Nucleus accumbens (tissue), 56 donors: ENCODE measurements at places on chromosomes 12 and 14.

DNA sequence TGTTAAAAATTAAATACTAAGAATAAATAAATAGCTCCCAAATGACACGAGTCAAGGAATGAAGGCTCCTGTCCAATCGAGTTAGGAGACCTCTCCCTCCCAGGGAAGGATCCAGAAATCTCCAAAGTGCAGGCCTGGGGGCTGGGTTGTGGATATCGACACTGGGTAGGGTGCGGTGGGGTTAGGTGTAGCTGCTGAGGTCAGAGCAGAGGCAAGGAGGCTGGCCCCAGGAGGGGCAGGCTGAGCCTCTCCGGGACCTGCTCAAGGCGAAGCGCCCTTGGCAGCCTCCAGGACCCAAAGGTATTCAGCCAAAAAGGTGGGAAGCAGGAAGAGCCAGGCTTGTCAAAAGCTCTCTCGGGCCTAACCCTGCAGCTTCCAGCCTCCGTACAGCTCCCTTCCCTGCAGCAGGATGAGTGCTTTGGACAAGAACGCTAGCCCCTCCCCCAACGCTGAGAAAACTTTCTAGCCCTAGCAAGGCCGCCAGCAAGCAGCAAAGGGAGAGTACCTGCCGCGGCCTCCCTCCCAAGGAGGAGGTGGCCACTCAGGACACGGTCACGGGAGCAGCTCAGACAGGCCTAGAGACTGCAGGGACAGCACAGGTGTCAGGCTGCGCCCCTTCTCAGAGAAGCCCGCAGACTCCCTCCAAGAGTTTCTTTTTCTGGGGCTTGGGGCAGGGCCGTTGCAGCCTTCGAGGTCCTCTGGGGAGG is 3.7 kb upstream of the PNMA1 start:
- no peak for DNase-seq

DNA sequence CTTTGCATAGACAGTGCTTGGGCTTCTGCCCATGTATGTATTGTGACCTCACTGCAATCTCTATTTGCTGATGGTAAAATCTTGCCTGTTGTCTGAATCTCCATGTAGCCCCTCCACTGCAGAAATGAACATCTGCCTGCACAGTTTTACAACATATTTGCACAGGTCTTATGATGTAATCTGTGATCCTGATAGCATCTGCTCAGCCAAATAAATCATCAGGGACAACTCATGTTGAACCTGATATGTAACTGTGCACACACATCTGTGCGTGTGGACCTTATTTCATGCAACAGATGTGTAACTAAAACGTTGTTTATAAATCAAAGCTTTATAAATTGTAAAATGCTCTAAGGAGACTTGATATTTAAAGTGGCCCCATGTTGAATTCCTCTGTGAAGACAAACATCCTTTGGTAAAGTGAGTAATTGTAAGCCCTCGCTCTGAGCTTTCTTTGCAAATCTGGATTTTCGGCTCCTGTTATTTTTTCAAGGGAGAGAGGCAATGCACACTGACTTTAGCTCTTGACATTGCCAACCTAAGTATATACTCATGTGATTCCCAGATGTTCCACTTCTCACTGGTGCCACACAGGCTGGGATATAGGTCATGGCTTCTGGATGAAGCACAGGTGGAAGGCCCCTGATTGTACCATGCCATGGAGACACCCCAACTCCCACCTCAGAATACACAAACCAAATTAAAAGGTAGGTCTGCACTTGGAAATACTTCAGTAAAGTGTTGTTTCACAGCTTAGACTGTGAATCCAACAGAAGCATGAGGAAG is 371.3 kb downstream of the GRIN2B start:
- DNase-seq = no peak

GRCh38 chr12:71602761-71603577 is 60.7 kb downstream of the ZFC3H1 start:
- no peak for DNase-seq

DNA sequence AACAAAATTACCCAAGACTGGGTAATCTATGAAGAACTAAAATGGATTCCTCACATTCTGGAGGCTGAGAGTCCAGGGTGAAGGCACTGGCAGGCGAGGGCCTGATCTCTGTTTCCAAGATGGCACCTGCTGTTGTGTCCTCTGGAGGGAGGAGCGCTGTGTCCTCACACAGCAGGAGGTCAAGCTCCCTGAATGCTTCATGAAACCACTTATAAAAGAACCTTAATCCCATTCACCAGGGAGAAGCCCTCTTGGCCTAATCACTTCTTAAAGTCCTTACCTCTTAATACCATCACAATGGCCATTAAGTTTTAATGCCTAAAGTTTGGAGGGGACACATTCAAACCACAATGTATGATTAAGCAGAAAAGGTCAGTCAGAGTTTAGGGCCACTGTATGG is 172.4 kb downstream of the EMP1 start:
- no peak for DNase-seq

DNA sequence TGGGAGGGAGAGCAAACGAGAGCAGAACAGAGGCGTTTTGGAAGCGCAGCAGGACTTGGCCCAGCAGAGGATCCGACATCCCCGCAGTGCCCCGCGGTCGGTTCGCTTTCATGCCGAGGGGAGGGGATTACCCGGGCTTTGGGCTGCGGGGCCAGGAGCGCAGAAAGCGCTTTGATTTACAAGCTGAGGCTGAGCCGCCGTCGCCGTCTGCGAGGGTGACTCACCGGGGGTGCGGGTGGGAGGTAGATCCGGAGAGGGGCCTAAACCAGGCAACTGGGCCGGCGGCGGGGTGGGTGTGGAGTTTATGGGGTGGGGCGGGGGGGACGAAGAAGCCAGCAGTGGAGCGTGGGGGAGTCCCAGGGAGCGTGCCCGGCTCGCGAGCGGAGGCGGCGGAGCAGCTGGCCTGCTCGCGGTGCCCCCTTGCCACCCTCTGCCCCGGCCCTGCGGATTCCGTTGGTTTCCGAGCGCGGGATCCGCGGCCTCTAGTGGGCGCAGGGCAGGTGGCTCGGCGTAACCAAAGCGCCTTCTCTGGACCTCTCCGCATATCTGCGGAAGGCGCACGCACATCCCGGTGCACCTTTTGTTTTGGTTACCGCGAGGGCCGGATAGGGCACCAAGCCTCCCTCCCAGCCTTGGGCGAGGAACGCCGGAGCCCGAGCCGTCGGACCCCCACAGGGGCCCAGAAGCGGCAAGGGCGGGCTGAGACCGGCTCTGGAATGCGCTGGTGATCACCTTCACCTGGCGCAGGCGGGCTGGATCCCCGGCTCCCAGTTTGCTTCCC is 2.6 kb downstream of the SIX4 start:
- DNase-seq = no peak

DNA sequence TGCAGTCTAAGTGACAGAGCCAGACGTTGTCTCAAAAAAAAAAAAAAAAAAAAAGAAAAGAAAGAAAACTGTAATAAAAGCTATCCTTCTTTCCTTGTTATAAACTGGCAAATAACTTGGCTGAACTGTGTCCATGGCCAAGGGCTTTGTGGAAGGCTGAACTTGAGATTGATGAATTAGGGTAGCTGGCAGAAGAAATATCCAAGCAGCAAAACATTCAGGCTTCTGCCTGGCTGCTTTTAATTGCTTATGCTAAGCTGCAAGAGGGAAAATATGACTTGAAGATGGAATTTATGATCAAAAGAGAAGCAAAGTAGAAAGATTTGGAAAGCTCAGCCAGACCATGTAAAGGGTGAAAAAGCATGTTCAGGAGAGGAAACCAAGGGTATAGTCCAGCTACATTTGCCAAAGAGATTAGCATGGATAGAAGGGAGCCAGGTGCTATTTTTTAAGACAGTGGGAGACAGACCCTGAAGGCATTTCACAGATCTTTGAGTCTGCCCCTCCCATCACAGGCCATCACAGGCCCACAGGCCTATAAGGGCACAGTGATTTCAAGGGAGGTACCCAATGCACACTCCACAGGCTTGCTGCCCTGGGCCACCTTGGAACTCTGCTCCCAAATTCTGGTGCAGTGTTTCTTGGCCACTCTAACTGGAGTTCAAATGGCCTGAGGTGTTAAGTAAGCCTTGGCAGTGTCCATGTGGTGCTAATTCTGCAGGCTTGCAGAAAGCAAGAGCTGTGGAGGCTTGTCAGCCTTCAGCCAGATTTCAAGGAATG is 226.0 kb downstream of the AEBP2 start:
- no peak for DNase-seq

DNA sequence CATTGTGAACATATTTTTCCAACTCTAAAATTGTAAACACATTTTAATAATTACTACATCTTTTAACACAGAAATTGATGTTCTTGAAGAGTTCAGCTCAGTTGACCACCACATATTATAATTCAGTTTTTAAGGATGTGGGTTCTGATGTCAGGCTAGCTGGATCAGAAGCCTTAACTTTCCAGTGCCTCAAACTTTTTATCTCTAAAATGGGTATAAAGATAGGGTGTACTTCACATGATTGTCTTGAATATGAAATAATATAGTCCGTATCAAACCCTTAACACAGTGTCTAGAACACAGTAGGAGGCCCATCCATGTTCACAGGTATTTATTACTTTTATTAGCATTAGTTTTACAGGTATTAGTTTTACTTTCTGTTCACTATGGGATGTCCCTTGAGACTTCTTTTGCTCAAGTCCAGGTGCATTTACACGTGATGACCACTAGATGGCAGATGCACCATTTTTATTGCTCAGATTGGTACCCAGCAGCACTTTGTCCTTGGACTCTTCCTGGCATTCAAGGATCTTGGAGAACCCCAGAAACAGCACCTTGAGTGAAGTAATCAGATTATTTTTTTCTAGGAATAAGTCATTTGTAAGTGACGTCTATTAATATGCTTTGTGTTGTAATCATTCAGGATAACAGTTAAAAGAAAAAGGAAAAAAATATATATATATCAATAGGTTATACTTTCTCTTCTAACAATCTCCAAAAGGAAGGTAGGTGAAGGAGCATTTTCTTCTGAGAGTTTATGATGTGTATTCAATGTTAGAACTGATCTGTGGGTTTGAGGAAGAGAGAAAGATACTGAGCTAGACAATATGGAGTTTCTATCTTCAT is 580.2 kb downstream of the ETNK1 start:
- DNase-seq = no peak

- DNase-seq = no peak
These were observed 220.1 kb downstream of the SOX5 start for GRCh38 chr12:23729359-23729758.

GRCh38 chr14:59363531-59364226 is 101.5 kb downstream of the GPR135 start:
- no peak for DNase-seq

DNA sequence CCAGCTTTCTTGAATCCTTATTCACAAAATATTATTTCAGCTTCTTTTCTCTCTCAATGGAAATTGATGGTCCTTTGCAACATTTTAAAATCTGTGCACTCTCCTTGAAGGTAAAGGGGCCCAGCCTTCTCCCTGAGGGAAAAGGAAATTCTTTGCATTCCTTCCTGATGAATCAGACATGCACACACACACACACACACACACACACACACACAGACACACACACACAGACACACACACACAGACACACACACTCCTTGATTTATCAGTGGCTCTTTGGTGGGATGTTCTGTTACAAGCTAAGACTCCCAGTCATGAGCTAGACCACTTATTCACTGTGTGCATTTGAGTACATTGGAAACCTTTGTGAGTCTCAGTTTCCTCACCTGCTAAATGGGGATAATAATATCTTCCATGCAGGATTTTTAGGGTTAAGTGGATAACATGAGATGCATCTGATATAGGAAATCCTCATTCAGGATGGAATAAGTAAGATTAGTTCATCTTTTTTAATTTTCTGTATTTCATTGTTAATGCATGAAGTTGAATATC is 45.1 kb upstream of the HMGA2 start:
- no peak for DNase-seq

DNA sequence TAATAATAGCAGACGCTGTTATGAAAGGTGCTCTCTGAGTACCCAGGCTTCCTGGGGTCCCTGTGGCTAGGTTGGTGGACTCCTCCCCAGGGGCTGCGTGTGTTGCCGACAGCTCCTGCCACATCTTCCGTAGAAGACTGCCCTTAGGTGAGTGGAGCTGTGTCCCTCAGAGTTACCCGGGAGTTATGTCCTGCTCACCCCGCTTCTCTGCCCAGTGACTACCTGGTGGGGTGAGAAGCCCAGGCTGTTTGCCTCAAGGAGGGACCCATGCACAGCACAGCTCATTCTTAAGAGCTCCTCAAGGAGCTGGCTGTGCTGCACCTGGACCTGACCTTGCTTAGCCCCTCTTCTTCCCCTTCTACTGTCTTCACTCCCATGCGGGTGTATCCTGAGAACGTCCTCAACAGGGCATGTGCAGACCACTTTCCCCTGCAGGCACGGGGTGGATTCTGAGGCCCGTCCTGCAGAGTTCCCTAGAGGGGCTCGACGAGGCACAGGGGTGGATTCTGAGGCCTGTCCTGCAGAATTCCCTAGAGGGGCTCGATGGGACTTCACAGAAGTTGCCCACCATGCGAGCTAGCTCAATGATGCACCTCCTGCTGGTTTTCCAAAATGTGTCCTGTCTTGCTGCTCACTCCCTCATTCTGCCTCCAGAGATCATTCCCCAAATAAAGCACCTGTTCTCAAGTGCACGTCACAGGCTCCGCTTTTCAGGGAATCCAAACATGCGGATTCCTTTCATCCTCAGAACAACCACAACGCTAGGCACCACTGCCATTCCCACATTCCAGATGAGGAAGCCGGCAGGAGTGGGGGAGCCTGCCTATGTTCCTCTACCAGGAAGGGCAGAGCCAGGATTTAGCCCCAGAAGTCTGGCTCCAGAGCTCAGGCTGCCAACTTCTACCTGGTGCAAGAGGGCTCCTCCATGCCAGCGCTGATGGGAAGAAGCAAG is 231.9 kb downstream of the GLT1D1 start:
- DNase-seq = no peak

- DNase-seq = no peak
These were observed 11.1 kb downstream of the PLEKHA5 start for GRCh38 chr12:19140381-19141236.

DNA sequence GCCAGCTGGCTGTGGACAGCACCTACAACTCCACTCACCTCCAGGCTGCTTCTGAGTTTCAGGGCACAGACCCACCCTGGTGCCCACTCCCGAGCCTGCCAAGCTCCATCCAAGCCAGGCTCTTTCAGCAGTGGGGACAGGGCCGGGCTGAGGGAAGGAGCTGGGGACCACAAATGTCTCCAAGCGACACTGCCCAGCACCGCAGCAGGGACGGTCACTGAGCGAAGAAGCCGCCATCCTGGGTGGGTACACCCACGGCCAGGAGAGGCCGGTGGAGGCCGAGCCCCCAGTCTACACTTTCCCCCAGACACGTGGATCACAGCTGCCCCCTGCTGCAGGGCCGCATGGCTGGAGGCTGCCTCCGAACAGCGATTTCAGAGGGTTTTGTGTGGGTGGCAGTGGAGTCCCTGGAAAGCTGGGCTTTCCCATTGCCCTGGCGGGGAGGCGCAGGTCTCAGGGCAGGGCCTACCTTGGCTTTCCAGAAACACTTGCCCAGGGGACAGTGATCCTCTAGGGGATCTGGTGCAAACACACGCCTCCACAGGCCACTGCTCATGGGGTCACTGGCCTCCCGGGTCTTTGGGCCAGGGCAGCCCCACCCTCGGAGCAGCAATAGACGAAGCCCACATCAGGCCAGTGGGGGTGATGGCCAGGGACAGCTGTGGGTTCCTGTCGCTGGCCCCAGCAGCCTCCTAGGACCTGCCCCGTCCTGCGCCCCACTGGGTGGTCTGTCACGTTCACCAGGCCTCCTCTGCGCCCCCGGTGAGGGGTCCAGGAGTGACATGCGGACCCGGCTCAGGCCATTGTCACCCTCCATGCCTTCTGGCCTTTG is 1.2 kb upstream of the GPR132 start:
- no peak for DNase-seq

GRCh38 chr14:25658988-25659387 is 609.0 kb upstream of the STXBP6 start:
- no peak for DNase-seq

- DNase-seq = no peak
These were observed 9.3 kb downstream of the CD163L1 start for GRCh38 chr12:7434670-7435069.
